Lung (tissue), 17 donors: ENCODE measurements at places on chromosomes 3 and 15. TPM values are rescaled to one million over a fixed set of nuclear protein-coding genes. Genes with fewer than 3 reads are reported as not detected.

GRCh38 chr3:26291840-26292239 is 330.7 kb upstream of the LRRC3B start:
- no peaks in the 10 kb centered on the region for H3K27me3 ChIP-seq
- H3K4me3 ChIP-seq = no peak overlapping the region
- no peak for DNase-seq
- H3K36me3 ChIP-seq = no peaks in the 10 kb centered on the region

GRCh38 chr3:150248116-150248887 is 159.8 kb upstream of the TSC22D2 start:
- H3K27ac ChIP-seq = no peak overlapping the region
- no peaks in the 10 kb centered on the region for H3K27me3 ChIP-seq
- no peaks in the 10 kb centered on the region for H3K36me3 ChIP-seq

GRCh38 chr3:154040283-154040682 is 80.9 kb upstream of the ARHGEF26 start:
- no peak overlapping the region for H3K27ac ChIP-seq
- H3K4me1 ChIP-seq = no peaks in the 10 kb centered on the region
- DNase-seq = no peak
- no peaks in the 10 kb centered on the region for H3K36me3 ChIP-seq
- H3K4me3 ChIP-seq = no peak overlapping the region

DNA sequence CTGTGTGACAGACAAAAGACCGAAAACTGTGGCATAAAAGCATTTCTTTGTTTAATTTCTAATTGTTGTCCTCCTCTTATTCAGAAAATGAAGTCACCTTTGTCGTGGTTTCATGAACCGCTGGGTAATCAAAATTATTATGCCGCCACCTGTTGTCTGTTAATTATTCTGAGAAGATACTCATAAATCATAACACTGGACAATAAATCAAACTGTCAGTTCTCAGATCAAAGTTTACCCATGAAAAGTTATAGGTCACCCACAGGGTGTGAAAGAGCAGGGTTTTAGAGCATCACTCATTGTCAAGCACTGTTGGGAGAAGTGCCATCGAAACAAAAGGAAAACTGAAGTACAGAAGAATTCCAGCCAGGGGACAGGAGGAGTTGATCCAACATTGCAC is 474.3 kb downstream of the NR2F2 start:
- no peaks in the 10 kb centered on the region for H3K36me3 ChIP-seq
- H3K4me1 ChIP-seq = no peaks in the 10 kb centered on the region
- no peak overlapping the region for H3K27ac ChIP-seq

DNA sequence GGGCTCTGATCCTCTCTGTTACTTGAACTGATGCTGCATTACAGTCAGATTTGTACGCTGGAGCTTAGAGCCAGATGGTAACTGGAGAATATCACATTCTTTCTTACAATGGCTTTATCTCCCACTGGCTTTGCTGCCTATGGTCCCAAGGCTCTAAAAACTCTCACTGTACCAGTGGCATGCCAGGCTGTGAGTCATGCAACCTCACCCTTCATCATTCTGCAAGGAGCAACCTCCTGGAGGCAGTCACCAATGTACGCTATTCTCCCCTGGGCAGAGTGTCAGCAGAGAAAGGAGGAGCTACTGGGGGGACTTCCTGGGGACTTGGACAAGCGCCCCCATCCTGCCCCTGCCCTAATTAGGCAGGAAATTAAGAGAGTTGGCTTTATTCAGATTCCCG is 97.9 kb upstream of the EIF1B start:
- H3K36me3 ChIP-seq = no peaks in the 10 kb centered on the region
- no peak for DNase-seq
- H3K4me1 ChIP-seq = no peaks in the 10 kb centered on the region
- H3K27ac ChIP-seq = no peak overlapping the region

GRCh38 chr15:58504674-58505234 is 73.0 kb downstream of the LIPC start:
- no peak for DNase-seq
- H3K27me3 ChIP-seq = no peaks in the 10 kb centered on the region
- no peaks in the 10 kb centered on the region for H3K36me3 ChIP-seq

GRCh38 chr3:108486338-108486737 is 24.1 kb downstream of the MYH15 start:
- DNase-seq = peak; percentile 10
- no peaks in the 10 kb centered on the region for H3K27me3 ChIP-seq
- no peak overlapping the region for H3K4me3 ChIP-seq
- no peaks in the 10 kb centered on the region for H3K4me1 ChIP-seq
- no peaks in the 10 kb centered on the region for H3K36me3 ChIP-seq

The ADGRG7 gene
- not detected for total RNA-seq

The COPS2 gene
- 46.3 TPM for total RNA-seq

The RAB27A gene
- 71.7 TPM for total RNA-seq

- no peaks in the 10 kb centered on the region for H3K27me3 ChIP-seq
- no peak overlapping the region for H3K4me3 ChIP-seq
- no peak overlapping the region for H3K27ac ChIP-seq
- DNase-seq = no peak
- no peaks in the 10 kb centered on the region for H3K36me3 ChIP-seq
- no peaks in the 10 kb centered on the region for H3K4me1 ChIP-seq
These were observed 334.8 kb downstream of the NAALADL2 start for GRCh38 chr3:175193815-175194518.

The ACTC1 gene
- total RNA-seq = 3.4 TPM

DNA sequence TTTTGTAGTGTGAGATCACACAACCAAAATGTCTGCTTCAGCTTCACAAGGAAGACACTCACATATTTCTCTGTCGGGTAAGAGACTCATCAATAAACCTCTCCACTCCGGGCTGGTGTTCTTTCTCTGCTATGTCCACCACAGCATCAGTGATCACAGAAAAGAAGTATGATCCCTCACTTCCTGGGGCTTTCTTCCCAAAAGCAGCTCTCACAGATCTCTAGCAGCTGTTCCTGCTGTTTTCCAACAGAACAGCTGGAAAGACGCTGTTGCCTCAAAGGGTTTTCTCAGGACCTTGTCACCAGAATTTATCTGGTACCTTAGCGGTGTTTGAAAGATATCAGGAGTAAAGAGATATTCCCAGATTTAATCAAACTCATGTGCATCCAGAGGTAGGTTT is 46.4 kb downstream of the GATM start:
- H3K27me3 ChIP-seq = no peaks in the 10 kb centered on the region
- no peak overlapping the region for H3K27ac ChIP-seq
- no peak overlapping the region for H3K4me3 ChIP-seq
- peak; percentile 78 for DNase-seq
- no peaks in the 10 kb centered on the region for H3K4me1 ChIP-seq

DNA sequence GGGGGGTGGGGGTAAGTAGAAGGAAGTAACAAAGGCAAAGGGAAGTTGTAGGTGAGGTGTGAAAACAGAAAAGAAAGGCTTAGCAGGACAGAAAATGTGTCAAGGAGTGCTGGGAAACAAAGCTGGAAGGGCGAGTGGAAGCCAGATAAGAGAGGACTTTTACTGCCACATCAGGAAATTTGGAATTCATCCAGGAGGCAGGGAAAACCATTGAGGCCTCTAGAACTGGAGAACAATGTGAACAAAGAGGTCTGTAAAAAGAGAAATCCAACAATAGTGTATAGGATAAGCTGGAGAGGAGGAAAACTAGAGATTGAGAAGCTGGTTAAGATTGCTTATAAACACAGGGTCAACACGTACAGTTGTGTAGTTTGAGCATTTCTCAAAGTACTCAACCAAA is 116.6 kb downstream of the NTRK3 start:
- no peaks in the 10 kb centered on the region for H3K4me1 ChIP-seq
- no peaks in the 10 kb centered on the region for H3K27me3 ChIP-seq
- no peaks in the 10 kb centered on the region for H3K36me3 ChIP-seq
- no peak overlapping the region for H3K27ac ChIP-seq
- no peak for DNase-seq

GRCh38 chr3:194298331-194299227 is 52.5 kb downstream of the CPN2 start:
- no peak overlapping the region for H3K4me3 ChIP-seq
- H3K36me3 ChIP-seq = no peaks in the 10 kb centered on the region
- no peak overlapping the region for H3K27ac ChIP-seq
- peaks cover 4% of the 10 kb centered on the region for H3K4me1 ChIP-seq

DNA sequence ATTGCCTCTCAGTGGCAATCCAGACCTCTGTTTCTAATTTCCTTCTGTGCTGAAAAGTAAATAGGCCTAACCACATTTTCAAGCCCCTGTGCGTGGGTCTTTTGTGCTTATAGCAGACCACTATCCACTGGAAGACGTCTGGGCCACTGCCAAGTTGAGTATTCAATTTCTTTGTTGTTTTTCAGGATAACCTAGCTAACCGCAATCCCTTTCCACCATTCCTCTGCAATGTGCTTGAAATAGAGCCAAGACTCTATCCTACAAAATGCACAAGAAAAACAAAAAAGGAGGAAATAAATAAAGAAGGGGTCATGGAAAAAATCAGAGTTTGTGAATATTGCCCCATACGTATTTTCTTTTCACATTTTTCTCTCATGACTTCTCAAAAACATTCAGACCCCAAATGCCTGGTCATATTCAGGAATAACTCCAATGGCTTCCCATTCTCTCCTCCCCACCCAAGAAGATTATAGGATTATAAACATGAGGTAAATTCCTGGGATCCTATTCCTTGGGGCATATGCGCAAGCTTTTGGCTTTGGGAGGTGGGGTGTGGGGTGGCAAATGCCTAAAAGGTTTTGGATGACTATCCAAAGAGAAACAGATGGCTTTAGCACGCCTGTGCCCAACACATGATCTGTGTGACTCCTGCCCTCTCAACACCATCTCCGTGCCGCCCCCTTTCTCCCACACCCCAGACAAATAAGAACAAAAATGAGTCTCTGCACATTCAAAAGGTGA is 217.9 kb upstream of the THBS1 start:
- DNase-seq = peak; percentile 59
- H3K27ac ChIP-seq = no peak overlapping the region
- H3K27me3 ChIP-seq = no peaks in the 10 kb centered on the region
- peaks cover 10% of the 10 kb centered on the region for H3K4me1 ChIP-seq

The ZBED2 gene
- total RNA-seq = 9.5 TPM

- peaks cover 7% of the 10 kb centered on the region for H3K36me3 ChIP-seq
- H3K4me3 ChIP-seq = no peak overlapping the region
- no peak for DNase-seq
- H3K27me3 ChIP-seq = no peaks in the 10 kb centered on the region
- H3K27ac ChIP-seq = no peak overlapping the region
These were observed 5.6 kb downstream of the CIB1 start for GRCh38 chr15:90227816-90228772.

DNA sequence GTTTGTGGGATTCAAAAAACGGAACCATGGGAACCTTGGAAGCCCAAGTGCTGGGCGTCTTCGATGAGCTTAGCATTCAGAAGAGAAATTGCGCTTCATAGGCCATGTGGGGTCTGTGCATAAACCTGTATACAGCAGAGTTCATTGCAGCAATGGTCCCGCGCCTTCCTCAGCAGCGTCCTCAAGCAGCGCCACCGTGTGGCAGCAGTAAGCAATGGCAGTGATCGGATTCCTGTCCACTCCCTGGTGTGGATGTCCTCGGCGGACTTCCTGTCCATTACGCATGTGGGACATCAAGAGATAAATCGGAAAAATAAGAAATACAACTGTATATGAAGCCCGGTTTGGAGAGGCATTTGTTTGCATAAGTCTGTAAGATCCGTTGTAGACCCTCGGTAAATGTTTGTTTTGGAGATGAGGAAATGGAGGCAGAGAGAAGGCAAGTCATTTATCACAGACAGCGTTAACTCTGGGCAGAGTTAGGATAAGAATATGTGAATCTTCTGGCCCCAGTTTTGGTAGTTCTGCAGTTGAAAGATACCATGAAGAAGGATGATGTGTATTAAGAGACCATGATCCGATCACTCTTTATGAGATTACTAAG is 57.7 kb downstream of the CNTN4 start:
- H3K27ac ChIP-seq = no peak overlapping the region
- DNase-seq = no peak
- no peak overlapping the region for H3K4me3 ChIP-seq

DNA sequence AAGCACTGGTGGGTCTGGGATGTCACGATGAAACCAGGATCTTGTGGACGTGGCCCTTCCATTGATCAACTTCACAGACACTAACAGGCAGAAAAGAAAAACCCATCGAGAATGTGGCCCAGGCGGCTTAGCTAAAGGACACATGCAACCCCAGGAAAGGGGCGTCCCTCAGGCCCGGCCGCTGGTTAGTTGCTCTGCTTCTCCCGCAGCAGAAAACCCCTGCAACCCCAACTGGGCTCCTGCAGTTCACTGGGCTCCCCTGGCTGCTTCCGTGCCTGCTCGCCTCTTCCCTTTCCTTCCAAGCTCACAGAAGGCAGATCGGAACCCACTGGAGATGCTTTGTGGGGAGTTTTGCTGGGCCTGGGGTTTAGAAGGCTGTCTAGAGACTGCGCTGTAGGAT is 1.1 kb downstream of the GASK1A start:
- peaks cover 6% of the 10 kb centered on the region for H3K4me1 ChIP-seq
- no peak overlapping the region for H3K27ac ChIP-seq
- H3K4me3 ChIP-seq = no peak overlapping the region
- no peak for DNase-seq
- no peaks in the 10 kb centered on the region for H3K36me3 ChIP-seq

DNA sequence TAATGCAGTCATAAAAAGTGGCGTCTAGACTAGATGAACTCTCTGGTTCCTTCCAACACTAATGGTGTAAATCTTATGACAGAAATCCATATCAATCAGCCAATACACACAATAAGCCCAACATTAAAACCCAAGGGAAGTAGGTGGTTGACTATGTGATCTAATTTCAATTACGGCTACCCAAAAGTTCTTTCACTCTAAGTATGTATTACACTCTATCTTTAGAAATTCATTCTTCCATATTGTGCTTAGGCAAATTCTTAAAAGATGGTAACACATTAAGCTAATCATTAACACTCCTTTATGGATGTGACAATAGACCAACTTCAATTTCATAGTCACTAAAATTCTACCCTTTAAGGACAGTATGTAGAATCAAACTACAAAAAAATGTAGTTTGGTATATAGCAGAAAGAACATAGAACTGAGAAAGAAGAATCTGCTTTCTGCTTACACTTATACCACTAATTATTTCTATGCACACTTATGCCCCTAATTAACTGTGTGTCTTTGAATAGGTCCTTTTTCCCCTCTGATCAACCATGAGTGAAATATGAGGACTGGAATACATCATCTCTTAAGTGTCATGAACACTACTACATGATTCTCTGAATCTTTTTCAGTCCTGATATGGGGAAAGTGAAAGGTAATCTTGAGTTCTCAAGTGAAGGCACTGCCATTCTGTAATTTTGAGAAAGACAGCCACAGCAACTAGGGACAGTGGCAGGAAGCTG is 557.6 kb downstream of the IGSF11 start:
- H3K27ac ChIP-seq = no peak overlapping the region
- H3K4me3 ChIP-seq = no peak overlapping the region
- H3K4me1 ChIP-seq = no peaks in the 10 kb centered on the region
- H3K36me3 ChIP-seq = no peaks in the 10 kb centered on the region
- H3K27me3 ChIP-seq = no peaks in the 10 kb centered on the region

- no peaks in the 10 kb centered on the region for H3K27me3 ChIP-seq
- H3K4me3 ChIP-seq = no peak overlapping the region
- no peaks in the 10 kb centered on the region for H3K36me3 ChIP-seq
- no peak for DNase-seq
These were observed 412.5 kb upstream of the RARB start for GRCh38 chr3:25015599-25015998.
